Epithelial cell of prostate (primary cell): ENCODE measurements at places on chromosomes 6 and 20.
A peak's percentile ranks its signal among the peaks of the same experiment; 100 is the strongest.

- DNase-seq = no peak
Observed at GRCh38 chr6:12718015-12718414, 1.4 kb downstream of the PHACTR1 start.

- DNase-seq = no peak
Observed at GRCh38 chr6:43455531-43456428, at the start of gene DLK2. TSS of gene DLK2 (minus strand) at chr6:43455548. CDS start at chr6:43454825, 723 bp downstream.

GRCh38 chr20:5600982-5601381 lies 149.2 kb upstream of the SHLD1 start:
- DNase-seq = no peak

GRCh38 chr6:131130554-131130940 lies 4.7 kb upstream of the AKAP7 start:
- no peak for DNase-seq

GRCh38 chr6:129105793-129106192 lies 222.9 kb downstream of the LAMA2 start:
- no peak for DNase-seq

- no peak for DNase-seq
Observed at GRCh38 chr6:161152907-161153662, 120.8 kb downstream of the AGPAT4 start.

- DNase-seq = no peak
Observed at GRCh38 chr6:148709577-148709976, 37.3 kb upstream of the UST start.

- DNase-seq = no peak
Observed at GRCh38 chr6:1603708-1604107, 6.0 kb upstream of the FOXC1 start.

DNA sequence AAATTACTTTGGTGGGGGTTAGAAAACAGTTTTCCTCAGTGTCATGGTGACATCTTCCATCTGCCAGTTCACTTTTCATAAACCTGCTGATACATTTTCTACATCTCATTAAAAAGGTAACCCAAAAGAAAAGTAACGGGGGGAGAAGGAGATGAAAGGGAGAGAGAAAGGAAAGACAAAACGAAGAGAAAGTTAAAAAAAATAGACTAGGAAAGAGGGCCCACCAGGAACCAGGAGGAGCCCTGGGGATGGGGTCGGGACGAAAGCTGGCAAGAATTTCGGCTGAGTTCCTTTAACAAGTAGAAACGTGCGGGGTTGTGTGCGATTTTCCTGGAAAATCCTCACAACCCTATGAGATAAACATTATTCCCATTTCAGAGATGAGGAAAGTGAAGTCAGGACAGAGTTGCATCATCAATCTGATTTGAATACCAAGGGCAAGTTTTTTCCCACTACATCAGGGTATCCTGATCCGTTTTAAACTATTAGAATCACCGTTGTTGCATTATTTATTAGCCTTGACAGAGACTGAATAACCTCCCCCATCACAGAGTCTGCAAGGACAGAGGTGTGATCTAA lies 53.4 kb upstream of the TPD52L1 start:
- no peak for DNase-seq

GRCh38 chr6:127515794-127516661 lies 3.1 kb downstream of the MTCL3 start:
- no peak for DNase-seq

DNA sequence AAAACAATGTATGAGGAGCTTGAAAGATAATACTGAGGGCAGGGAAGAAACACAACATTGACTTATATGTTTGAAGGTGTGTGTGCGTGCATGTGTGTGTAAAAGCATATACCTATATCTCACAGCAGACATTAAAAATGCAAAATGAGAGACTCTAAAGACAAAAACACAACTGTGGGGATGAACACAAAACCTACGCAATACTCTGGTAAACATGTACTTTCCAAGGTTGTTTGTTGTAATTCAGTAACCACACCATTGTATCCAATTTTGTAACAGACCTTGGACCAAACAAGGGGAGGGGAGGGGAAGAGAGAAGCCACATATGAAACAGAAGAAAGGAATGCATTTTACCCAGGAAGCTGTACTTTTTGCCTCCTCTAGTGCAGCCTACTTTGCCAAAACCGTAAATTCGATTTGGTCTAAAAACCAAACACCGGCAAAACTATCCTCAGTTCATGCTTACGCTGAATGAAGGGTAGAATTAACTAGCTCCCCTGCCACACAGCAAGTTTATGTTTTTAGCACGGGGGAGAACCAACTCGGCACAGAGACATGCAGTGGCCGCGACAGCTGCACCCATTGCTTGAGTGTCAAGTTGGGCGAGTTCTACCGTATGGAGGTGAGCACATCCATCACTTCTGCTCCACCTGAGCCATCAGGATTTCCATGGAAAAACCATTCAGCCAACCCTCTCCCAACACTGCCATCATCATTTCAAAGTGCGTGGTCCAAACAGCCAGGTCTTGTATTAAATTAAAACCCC lies 50.0 kb downstream of the CNKSR3 start:
- no peak for DNase-seq

GRCh38 chr6:117072781-117073180 lies 192.6 kb upstream of the VGLL2 start:
- no peak for DNase-seq

DNA sequence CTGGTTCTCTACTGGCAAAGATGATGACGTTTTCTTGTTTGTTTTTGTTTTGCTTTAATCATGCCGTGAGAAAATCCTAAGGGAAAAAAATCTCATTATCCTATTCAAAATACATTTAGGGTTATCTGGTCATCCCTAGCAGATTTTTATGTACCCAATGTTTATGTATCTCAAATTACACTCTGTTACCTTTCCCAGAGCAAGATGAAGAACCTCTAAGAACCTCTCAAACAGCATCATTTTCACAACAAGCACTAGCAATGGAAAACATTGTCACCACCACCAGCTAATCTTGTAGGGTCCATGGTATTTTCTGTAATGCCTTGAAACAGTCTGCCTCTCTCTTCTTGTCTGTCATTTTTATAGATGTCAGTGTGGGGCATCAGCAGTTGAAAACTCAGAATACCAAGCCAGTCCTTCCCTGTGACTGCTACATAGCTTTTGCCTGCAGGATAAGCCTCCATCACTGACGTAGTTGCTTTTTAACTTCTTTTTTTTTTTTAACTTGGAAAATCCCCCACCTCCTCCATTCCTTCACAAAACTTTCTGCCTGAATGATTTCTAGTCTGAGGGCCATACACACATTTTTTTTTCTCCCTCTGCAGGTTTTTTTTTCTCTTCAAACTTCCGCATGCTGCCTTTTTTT lies 2.4 kb upstream of the SNAP25 start:
- no peak for DNase-seq

GRCh38 chr20:62463651-62464424 lies 12.0 kb downstream of the GATA5 start:
- DNase-seq = no peak

DNA sequence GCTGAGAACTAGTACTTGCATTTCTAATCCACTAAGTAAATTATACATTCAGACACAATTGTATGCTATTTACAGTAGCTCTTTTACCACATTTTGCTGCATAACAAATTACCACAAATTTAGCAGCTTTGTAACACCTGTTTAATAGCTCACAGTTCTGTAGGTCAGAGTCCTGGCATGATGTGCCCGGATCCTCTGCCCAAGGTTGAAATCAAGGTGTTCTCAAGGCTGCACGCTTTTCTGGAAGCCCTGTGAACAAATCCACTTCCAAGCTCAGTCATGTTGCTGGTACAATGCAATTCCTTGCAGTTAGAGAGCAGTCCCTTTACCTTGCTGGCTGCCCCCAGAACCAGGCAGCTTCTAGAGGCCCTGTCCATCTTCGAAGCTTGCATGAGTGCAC lies 716.0 kb downstream of the HACE1 start:
- DNase-seq = no peak

DNA sequence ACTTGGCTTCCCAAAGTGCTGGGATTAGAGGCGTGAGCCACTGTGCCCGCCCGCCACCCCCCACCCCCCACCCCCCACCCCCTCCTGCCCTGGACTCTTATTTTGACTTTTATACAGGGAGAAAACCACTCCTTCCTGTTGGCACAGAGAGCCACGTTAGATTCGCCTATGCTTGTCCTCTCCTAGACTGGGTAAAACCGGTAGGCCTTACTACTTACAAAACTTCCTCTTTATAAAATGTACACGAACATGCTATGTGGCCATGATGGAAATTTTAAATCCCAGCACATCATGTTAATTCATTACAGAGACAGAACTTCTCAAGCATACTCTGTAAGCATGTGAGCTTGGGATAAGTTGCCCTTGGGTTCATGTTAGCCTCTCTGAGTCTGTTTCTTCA lies 124.2 kb downstream of the SLC24A3 start:
- no peak for DNase-seq

GRCh38 chr20:24965065-24965919 lies 16.2 kb downstream of the CST7 start:
- DNase-seq = no peak

DNA sequence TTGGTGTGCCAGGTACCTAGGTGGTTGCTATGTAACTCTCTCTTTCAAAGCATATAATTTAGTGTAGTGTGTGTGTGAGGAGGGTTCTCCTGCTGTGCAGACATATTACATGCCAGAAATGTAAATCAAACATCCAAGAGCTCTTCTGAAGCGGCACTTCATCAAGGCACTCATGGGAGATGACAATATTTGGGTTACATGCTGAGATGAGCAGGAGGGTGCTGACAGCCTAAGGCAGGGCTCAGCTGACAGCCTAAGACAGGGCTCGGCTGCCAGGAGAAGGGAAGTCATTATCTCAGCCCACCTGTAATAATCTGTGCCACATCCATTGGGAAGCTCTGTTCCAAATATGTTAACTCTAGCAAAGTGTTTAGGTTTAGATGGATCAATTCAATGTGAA lies 39.1 kb downstream of the ADGRF5 start:
- no peak for DNase-seq

- no peak for DNase-seq
Observed at GRCh38 chr20:20736303-20736702, 23.9 kb upstream of the RALGAPA2 start.

- no peak for DNase-seq
Observed at GRCh38 chr6:14711704-14712379, 534.0 kb upstream of the JARID2 start.

DNA sequence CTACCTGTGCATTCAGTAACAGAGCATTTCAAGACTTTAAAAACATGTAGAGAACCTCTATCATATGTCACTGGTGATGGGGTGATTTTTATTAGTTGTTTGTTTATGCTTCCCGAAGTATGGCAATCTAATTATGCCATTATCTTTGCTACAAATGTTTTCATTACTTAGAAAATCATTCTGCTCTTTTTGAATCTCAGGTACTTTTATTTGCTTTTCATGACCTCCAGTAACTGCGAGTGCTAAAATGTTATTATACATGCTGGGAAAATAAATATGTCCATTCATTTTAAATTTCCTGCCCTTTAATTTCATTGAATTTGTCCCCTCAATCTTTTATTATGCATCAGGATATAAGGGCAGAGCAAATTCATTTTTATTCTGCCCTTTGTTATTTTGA lies 515.7 kb downstream of the NKAIN2 start:
- DNase-seq = no peak

- DNase-seq = peak; percentile 92
Observed at GRCh38 chr6:129890164-129890563, 29.0 kb upstream of the TMEM244 start.

- no peak for DNase-seq
Observed at GRCh38 chr6:148274809-148275208, 67.8 kb upstream of the SASH1 start.

DNA sequence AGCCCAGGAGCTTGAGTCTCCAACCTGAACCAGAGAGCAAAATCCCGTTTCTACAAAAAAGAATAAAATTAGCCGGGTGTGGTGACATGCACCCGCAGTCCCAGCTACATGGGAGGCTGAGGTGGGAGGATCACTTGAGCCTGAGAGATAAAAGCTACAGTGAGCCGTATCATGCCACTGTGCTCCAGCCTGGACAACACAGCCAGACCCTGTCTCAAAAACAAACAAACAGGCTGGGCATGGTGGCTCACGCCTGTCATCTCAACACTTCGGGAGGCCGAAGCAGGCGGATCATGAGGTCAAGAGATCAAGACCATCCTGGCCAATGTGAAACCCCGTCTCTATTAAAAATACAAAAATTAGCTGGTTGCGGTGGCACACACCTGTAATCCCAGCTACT lies 11.4 kb upstream of the PTCRA start:
- DNase-seq = no peak

DNA sequence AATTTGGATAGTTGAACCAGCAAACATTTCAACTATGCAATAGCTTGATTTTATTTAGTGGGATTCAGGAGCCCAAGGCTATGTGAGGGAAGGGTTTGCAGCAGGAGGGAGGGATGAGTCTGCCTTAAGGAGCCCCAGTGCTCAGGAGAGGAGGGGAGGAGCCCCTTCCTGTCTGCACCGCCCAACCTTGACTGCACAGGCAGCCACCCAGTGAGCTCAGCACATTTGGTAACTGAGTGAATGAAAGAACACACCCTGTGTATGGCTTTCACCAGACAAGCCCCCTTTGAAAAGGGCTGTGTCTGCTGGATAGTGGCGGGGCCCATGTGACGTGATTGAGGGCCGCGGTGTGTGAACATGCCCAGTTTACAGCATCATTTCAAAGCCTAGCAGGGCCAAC lies 17.0 kb downstream of the DACT2 start:
- no peak for DNase-seq

DNA sequence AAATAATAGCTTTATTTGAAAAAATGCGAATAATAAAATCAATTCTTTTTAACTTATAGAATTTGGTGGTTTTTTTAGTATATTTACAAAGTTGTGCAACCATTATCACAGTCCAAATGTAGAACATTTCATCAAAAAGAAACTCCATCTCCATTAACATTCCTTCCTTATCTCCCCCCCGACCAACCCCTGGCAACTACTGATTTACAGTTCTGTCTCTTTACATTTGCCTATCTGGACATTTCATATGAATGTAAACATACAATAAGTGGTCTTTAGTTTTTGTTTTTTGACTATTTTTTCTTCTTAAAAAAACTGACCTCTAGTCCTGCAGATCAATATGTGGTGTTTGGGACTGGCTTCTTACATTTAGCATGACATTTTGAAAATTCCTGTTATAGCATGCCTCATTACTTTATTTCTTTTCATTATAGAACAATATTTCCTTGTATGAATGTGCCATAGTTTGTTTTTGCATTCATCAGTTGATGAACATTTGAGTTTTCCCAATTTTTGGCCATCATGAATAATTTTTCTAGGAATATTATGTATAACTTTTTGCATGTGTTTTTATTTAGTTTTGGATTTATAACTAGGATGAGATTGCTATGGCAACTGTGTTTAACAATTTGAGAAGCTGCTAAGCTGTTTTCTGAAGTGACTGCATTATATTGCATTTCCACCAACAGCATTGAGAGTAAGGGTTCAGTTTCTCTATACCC lies 344.7 kb downstream of the NKAIN2 start:
- no peak for DNase-seq

- DNase-seq = no peak
Observed at GRCh38 chr6:57256541-57256940, 34.4 kb upstream of the RAB23 start.

DNA sequence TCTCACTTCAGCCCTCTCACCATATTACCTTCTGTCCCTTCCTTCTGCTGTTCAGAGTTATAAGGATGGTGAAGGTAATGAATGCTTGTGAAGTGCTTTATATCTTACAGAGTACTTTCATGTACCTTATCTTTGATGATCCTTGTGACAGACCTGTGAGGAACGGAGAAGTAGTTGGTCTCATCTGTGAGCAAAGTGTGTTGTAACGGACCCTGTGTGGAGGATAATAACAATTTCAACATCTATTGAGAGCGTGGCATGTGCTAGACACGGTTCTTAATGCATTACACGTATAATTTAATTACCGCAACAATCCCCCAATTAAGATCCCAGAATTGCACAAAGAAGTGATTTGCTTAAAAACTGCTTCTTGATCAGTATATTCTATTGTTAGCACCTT lies 124.6 kb downstream of the ANKS1A start:
- no peak for DNase-seq
